ENCODE measurements at places on chromosomes 4 and X.

DNA sequence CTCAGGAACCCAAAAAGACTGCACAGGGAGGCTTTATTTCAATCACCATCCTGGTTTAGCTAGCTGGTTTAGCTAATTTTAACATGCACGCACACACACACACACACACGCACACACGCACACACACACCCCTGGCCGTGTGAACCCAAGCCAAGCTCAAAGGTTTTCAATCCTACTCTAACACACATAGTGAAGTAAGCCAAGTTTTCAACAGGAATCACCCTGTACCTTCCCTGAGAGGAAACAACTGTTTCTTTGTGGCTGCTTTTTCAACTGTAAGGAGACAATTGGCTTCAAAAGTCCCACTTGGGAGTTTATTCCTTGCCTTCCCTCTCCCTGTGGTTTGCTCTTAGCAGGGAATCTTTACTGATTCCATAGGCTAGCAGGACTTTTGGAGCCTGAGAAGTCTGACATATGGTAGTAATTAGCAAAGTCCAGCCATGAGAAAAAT, 98.9 kb upstream of the BMP3 start:
- DNase-seq: no peak

DNA sequence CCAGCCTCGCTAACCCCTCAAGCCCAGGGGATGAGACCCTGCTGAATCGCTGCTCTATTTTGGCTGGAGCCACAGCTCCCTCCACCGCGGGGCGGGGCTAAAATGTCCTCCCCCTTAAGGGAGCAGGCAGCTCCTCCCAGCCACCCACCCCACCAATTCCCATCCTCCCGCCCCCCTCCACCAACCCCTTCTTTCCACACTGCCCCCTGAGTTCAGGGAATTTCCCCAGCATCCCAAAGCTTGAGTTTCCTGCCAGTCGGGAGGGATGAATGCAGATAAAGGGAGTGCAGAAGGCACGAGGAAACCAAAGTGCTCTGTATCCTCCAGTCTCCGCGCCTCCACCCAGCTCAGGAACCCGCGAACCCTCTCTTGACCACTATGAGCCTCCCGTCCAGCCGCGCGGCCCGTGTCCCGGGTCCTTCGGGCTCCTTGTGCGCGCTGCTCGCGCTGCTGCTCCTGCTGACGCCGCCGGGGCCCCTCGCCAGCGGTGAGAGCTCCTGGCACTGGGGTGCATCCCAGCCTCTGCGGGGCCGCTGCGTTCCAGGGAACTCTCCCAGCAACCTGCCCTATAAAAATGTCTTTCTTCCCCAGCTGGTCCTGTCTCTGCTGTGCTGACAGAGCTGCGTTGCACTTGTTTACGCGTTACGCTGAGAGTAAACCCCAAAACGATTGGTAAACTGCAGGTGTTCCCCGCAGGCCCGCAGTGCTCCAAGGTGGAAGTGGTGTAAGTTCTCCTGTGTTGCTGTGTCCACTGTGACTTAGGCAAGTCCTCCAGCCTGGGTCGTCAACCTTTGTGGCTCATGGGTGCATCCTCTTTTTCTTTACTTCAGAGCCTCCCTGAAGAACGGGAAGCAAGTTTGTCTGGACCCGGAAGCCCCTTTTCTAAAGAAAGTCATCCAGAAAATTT, at the start of gene CXCL6:
CXCL6 (plus strand) TSS at position 306 of the 907 bp plus-strand sequence; CDS start at position 379, 73 bp downstream.
- DNase-seq: no peak

DNA sequence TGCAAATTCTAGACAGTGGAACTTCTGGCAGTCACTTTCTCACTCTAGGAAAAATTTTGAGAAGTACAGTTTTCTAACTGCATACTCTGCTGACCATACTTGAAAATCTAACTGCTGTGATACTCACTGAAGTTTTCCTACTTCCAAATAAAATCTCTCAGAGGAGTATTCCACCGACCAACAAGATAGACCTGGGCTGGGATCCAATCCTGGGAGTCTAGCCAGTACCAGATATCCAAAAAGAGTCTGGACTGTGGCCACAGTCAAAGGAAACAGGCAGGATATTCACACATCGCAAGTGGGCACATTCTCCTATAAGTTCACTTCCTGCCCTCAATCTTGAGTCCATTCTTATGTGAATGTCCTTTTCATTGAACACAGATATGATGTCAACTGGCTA, 1138.7 kb upstream of the PCDH7 start:
- DNase-seq: no peak

DNA sequence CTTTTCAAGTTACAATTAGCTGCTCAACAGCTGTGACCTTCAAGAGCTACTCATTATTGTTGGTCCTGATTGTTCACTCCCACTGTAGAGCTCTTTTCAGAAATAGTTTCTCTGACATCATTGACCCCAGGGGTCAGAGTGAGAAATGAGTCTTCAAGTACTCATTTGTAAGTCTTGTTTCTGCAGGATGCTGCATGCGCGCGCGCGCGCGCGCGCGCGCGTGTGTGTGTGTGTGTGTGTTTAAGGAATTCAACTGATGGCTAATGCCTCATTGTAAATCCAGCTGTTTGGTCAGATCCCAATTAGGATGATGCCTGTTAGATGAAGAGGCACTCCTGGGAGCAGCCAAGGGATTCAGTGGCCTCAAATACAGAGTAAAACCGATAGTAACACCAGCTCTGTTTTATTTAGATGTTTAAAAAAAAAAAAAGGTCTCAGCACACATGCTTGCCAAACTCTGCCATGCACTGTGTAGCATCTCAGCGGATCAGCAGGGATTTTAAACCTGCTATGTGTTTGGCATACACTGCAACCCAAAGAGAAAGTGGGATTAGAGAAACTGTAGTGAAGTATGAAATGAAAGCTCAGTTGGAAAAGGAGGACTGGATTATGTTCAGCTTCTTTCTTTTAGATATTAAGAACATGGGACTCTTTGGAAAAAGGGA, 332.3 kb downstream of the ADGRL3 start:
- DNase-seq: no peak

GRCh38 chrX:2521927-2522386, 21.2 kb upstream of the DHRSX start:
- no peak for DNase-seq

DNA sequence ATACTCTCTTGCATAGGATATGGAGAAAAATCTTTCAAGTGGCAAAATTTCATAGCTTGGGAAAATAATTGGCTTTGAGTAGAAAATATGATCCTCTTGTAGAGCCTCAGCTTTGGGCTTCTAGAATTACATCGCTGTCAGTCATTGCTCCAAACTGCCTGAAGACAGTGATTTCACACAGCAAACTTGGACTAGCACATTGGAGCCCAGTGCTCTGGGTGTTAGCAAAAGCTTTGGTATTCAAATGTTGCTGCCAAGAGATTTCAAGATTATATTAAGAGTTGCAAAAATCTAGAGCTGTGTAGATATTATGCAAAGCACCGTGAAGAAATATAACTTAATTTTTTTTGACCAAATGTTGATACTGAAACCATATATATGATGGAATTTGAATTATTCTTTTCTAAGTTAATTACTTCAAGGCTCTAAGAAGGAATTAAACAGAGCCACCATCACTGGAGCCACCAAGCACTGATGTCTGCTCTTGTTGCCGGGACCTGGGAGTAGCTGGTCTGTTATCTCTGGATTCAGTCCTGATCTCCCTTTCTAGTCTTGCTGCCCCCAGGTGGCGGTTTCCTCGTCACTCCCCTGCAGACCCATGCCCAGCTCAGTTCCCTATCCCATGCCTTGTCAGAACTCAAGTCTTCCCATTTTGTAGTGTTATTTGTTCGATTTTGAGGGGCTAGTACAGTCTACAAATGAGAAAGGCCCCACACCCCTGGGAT, 260.7 kb upstream of the SFRP2 start:
- no peak for DNase-seq

- no peak for DNase-seq
These were observed 5.4 kb downstream of the TBC1D1 start for GRCh38 chr4:37896206-37896860.

- DNase-seq: no peak
These were observed 20.2 kb upstream of the RASL11B start for GRCh38 chr4:52841682-52842456.

GRCh38 chr4:183094393-183095198, 4.5 kb upstream of the WWC2 start:
- no peak for DNase-seq

DNA sequence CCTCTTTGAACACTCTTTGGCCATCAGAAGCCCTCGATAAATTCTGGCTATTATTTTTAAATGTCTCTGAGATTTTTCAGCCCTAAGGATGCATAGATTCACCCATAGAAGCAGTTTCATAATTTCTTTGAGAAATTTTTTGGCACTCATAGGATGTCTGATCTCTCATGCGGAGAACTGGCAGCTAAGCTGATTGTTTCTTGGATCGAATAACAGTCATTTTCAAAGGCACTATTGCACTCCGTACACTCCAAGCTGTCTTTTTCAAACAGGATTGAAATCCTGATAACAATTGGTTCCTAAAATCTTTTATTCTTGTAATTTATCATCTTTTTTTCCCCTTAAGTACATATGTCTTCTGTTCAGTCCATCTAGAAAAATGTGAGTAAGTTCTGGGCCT, 411.9 kb downstream of the SPOCK3 start:
- no peak for DNase-seq

- DNase-seq: no peak
These were observed 128.9 kb upstream of the DKK2 start for GRCh38 chr4:107164962-107165475.

GRCh38 chrX:123223859-123224258, 39.8 kb downstream of the GRIA3 start:
- DNase-seq: no peak

GRCh38 chr4:5893004-5893580, at the start of gene CRMP1:
CRMP1 (minus strand) TSS chr4:5893086; CDS start chr4:5892969, 117 bp downstream.
- no peak for DNase-seq

DNA sequence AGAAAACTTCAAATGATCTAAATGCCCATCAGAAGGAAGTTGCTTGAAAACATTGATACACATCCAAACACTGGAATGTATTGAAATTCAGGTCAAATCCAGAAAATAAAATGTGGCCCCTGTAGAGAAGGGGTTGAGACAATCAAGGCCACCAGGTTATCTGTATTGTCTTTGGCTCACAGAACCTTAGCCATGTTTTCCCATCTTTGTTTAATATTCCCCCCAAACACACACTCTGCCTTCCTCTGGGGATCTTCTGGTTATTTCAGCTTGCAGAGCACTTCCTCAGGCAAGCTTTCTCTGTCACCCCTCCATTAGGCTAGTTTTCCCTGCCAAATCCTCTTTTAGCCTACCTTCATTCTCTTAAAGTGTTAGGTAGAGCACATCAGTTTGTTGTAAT, 30.5 kb downstream of the PAGE2 start:
- no peak for DNase-seq

GRCh38 chr4:158543191-158543590, 21.5 kb downstream of the RXFP1 start:
- DNase-seq: no peak

DNA sequence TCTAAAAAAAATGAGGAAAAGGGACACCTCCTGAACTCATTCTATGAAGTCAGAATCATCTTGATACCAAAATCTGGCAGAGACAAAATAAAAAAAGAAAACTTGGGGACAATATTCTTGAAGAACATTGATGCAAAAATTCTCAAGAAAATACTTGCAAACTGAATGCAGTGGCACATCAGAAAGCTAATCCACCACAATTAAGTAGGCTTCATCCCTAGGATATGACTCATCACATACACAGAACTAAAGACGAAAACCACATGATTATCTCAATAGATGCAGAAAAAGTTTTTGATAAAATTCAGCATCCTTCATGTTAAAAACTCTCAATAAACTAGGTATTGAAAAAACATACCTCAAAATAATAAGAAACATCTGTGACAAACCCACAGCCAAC, 98.3 kb downstream of the FAM47B start:
- no peak for DNase-seq

DNA sequence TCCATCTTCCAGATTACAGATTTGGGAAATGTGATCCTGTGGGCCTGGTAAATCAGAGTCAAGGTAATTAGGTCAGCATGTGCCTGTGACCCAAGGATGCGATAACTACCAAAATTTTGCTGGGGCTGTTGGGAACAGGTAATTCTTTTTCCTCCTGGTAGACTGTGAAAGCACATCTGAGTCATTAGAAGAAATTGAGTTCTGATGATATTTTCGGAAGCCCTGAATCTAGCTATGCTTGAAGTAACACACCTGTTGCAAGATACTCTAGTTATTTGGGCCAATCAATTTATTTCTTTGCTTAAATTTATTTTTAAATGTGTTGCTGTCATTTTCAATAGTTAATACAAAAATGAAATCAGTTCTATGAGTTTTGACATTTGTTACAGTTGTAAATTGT, 903.6 kb downstream of the RPA4 start:
- DNase-seq: no peak

DNA sequence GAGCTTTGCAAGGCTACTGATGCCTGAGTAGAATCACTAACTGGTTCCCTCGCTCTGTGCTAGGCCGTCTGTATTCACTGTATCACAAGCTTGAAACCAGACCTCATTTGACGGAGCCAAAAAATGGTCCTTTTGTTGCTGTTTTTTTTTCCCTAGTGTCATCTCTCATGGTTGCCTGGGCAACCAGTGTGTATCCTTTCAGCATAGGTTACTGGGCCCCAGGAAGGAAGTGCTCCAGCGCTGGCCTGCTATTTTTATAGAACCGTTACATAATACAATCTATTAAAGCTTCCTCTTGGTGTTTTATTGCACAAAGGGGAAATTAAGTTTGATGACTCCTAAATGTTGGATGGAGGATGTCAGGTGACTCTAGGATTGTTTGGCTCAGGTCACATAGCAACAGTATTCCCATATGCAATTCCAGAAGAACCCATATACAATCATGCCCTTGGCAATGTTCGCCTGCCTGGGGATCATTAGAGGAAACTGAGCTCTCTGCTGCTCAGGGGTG, 220.4 kb downstream of the SPRY1 start:
- DNase-seq: no peak

DNA sequence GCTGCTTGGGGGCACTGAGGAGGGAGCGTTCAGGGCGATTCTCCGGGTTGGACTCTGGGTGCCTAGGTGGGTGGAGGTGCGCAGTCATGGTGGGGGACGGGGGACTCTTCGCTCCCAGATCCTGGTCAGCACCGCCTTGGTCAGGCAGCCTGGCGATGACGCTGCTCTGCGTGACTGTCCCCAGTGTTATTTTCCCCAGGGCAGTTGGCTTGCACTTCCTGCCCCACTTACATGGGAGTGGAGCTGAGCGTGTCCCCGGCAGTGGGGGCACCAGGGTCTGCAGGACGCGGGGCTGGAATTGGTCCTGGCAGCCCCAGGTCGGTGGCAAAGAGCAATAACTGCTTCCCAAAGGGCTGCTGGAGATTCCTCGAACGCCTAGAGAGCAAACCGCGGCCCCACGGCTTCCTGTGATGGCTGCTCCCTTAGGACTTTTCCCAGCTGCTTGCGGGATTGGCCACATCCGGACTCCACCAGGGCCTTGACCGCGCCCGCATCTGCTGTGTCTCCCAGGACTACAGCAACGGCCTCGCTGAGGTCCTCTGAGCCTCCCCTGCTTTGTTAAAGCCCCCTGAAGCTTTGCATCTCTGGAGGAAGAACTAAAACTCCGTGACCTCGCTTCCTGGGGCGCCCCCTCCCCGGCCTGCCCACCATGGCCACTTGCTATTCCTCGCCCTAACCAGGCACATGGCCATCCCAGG, 35.3 kb upstream of the GPR78 start:
- DNase-seq: no peak

- peak; percentile 55 for DNase-seq
These were observed 216.2 kb upstream of the VEGFC start for GRCh38 chr4:177008836-177009501.

GRCh38 chr4:86376850-86377249, 17.0 kb upstream of the MAPK10 start:
- DNase-seq: no peak

- DNase-seq: no peak
These were observed 276.0 kb downstream of the HS3ST1 start for GRCh38 chr4:11152684-11153083.

Data from RKO (cell line).